ENCODE measurements at places on chromosomes 13 and 19. TPM values are rescaled to one million over a fixed set of nuclear protein-coding genes. Genes with fewer than 3 reads are reported as not detected.

The KLK4 gene
- not detected for total RNA-seq

The PLVAP gene
- total RNA-seq: not detected

The SCEL gene
- total RNA-seq: not detected

GRCh38 chr19:6489278-6490061 lies 7.9 kb upstream of the DENND1C start:
- DNase-seq: no peak
- peaks cover 14% of the 10 kb centered on the region for H3K4me1 ChIP-seq
- H3K4me3 ChIP-seq: peak overlapping the region; percentile 53
- H3K36me3 ChIP-seq: no peaks in the 10 kb centered on the region
- no peaks in the 10 kb centered on the region for H3K27me3 ChIP-seq

- H3K27ac ChIP-seq: no peak overlapping the region
- DNase-seq: no peak
- H3K4me1 ChIP-seq: no peaks in the 10 kb centered on the region
- no peaks in the 10 kb centered on the region for H3K27me3 ChIP-seq
- no peak overlapping the region for H3K4me3 ChIP-seq
Observed at GRCh38 chr13:85935868-85936467, 136.7 kb upstream of the SLITRK6 start.

- no peak overlapping the region for H3K27ac ChIP-seq
- H3K4me1 ChIP-seq: peaks cover 8% of the 10 kb centered on the region
- peak; percentile 44 for DNase-seq
- peaks cover 27% of the 10 kb centered on the region for H3K36me3 ChIP-seq
- H3K27me3 ChIP-seq: no peaks in the 10 kb centered on the region
Observed at GRCh38 chr19:44657211-44657921, 13.7 kb downstream of the PVR start.
